ENCODE measurements at places on chromosomes 4 and X.

GRCh38 chrX:57933321-57933720 is 23.1 kb upstream of the ZXDA start:
- DNase-seq = no peak

- no peak for DNase-seq
These were observed 45.5 kb upstream of the KLF3 start for GRCh38 chr4:38618505-38618904.

GRCh38 chrX:45699158-45699557 is 498.5 kb upstream of the DIPK2B start:
- no peak for DNase-seq

- no peak for DNase-seq
These were observed 501.3 kb upstream of the AADAT start for GRCh38 chr4:170591076-170591475.

DNA sequence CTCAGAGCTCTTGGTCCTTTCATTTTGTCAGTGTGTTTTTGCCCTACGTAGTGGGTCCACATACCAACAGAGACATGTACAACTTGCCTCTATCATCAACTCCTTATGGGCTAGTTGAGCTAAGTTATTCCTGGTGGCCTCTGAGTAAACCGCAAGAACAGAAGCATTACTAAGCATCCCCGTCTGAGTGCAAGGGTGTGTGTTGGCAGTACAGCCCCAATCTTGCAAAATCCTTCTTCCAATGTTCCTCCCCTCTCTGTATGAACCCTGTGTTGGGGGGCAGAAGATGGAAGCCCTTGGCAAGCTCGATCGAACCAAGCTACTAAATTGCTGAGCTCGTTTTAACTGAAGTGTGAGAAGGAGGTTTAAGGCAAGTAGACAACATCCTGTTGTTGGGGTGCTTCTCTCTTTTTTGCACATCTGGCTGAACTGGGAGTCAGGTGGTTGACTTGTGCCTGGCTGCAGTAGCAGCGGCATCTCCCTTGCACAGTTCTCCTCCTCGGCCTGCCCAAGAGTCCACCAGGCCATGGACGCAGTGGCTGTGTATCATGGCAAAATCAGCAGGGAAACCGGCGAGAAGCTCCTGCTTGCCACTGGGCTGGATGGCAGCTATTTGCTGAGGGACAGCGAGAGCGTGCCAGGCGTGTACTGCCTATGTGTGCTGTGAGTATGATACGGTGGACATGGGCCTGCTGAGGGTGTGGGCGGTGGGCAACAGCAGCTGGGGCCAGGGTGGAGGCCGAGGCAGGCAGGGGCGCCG is at the start of gene SH2D1A:
Gene SH2D1A (plus strand): TSS at position 447 of the 760 bp plus-strand sequence. CDS start 80 bp downstream, at position 527.
- no peak for DNase-seq

GRCh38 chrX:106246511-106246910 is 78.4 kb downstream of the PWWP3B start:
- DNase-seq = peak; percentile 1

- no peak for DNase-seq
These were observed 95.3 kb downstream of the SH3RF1 start for GRCh38 chr4:169175476-169175875.

All from fibroblast of skin of left quadriceps (primary cell).